Fibroblast of gingiva (primary cell): ENCODE measurements at places on chromosomes 5 and 9.

- DNase-seq, result peak; percentile 83
These were observed 222.6 kb downstream of the EBF1 start for GRCh38 chr5:158877124-158877581.

GRCh38 chr9:121399883-121400607 is 30.0 kb upstream of the STOM start:
- peak; percentile 79 for DNase-seq

DNA sequence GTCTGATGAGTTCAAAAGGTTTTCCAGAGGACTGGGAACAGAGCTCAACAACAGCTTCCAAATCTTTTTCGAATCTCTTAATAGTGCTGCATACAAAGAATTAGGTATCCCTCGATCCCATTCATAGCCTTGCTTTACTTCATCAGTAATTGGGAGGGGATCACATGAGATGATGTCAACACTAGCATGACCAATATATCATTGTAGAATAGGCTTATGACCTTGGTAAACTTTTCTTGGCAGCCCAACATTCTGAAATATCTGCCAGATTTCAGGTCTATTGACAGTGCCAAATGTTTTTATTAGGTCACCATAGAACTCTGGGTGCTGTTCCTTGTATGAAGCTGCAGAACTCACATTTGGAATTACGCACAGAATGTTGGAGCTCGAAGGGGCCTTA is 228.9 kb downstream of the FGF10 start:
- DNase-seq, result no peak

GRCh38 chr5:18393565-18394442 is 759.5 kb downstream of the TAF11L14 start:
- DNase-seq, result no peak

DNA sequence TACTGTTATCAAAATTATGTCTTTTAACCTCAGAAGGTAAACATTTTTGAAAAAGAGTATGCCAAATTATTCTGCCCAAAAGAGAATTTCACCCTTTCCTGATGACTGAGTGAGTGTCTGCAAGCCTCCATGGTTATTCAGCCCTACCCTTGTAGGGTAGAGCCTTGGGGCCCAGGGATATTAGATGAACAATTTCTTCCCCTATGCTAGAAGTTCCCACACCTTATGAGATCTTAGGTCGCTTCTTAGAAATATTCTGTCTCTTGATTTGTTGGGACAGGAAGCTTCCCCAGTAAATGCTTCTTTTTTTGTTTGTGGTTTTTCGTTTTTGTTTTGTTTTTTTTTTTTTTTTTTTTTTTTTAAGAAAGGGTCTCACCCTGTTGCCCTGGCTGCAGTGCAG is 3.1 kb downstream of the CRB2 start:
- no peak for DNase-seq

- DNase-seq, result no peak
These were observed 98.1 kb downstream of the KDM4C start for GRCh38 chr9:6855860-6856259.
